ENCODE measurements at places on chromosomes 2 and 18.

GRCh38 chr2:61536180-61536571 is 2.0 kb downstream of the XPO1 start:
- peak; percentile 11 for DNase-seq

DNA sequence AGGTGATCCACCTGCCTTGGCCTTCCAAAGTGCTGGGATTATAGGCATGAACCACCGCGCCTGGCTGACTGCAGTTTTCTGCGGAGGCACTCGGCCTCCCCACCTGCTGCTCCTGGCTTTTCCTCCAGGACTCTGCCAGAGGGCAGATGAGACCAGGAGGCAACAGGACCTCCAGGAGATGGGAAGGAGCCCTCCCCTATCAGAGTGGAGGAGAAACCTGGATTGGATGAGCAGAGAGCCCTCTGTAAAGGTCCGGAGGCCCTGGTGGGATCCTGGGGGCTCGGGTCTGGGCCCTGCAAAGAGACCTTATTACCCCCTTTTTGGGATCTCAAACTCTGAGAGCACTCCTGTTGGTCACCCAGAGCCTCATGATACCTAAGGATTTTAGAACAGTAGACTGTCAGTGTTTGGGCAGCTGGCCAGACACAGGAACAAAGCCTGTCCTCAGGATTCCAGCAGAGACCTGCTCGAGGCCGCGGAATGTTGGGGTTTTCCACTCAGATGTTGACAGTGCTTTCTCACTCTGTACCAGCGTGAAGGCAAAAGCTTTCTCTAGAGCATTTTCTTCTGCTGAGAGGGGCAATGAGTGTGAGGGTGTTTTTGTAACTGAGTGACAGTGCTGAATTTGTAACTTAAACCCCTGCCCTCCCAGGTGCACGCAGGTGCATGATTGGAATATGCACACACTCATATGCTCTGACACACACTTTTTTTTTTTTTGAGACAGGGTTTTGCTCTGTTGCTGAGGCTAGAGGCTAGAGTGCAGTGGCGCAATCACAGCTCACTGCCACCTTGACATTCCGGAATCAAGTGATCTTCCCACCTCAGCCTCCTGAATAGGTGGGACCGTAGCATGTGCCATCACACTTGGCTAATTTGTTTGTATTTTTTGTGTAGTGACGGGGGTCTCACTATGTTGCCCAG is 48.4 kb downstream of the NPPC start:
- DNase-seq = no peak

GRCh38 chr18:47490882-47491281 is 239.4 kb upstream of the SKOR2 start:
- DNase-seq = no peak

DNA sequence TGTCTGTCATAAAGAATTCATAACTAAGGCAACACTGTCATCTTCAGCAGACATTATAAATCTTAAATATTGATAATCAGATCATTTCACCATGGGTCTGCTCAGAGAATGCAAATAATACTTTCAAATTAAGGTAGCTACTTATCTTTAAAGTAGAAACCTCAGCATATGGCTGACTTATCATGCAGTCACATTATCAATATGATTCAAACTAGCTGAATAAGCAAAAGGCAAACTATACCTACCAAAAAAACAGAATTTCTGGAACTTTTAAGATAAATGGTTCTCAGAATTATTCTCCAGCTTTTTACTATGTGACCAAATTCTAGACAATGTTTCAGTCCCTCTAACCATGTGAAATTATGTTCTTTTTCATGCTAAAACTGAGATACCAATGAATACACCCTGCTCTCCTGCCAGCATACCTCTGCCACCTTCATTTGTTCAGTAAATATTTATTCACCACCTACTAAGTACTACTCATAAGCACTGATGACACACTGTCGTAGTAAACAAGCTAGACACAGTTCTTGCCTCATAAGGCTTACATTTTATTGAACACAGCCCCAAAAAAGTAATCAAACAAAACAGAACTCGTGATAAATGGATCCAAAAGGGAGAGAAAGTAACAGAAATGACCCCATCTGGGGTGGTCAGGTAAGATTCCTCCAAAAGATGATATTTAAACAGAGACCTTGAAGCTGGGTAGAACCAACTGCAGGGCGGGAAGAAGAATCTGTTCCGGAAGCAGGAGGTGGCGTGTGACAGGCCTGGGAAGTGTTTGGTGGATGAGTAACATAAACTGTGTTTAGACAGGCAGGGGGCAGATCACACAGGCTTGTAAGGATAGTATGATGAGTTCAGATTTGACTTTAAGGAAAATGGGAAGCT is 17.7 kb downstream of the SPIRE1 start:
- DNase-seq = no peak

DNA sequence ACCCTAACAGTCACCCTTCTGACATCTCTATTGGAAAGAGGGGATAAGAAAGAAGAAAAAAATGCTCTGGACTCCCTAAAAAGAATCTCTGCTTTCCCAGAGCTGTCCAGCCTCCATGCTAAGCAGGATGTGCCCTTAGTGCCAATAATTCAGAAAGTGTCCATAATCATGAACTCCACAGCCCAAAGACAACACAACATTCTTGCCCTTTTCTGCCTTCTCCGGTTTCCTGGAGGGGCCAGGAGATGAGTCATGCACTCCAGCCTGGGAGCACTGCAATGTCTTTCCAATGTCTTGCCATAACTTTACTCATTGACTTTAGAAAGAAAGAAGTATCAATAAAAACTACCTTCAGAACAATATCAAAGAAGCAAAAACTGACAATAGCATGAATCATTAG is 44.0 kb downstream of the KLF7 start:
- no peak for DNase-seq

- no peak for DNase-seq
Observed at GRCh38 chr2:204260901-204261300, 284.4 kb upstream of the PARD3B start.

DNA sequence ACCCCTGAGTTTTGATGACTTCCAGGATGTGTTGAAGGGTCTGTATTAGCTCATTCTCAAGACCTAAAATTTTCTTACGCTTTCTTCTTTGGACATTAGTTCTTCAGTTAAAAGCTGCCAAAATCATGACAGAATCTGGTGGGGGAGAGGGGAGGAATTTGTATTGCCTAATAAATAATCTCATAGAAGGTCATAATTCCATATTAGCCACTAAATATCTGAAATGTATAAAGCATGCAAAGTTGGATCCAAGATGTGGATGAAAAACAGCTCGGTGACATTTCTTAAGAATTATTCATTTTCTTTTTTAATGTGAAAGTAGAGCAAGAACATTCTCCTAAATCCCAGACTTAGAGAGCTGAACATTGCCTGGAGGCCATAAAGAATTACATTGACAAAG is 120.1 kb downstream of the MMADHC start:
- no peak for DNase-seq

DNA sequence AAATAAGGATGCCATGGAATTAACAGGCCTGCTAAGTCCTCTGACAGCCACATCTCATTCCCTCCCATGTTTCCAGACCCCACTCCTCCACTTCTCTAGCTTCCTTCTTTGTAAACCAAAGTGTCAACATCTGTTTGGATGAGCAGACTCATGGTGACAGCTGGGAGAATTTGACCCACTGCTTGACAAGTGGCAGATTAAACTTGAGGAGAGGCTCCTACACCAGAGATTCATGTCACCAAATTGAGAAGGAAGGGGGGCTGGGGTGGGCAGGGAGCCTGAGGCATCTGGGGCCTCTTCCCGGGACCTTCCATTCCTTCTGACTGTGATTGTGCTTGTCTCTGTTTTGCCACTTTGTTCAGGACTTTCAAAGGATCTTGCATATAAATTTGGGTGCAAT is 41.0 kb upstream of the IGFBP5 start:
- DNase-seq = no peak

DNA sequence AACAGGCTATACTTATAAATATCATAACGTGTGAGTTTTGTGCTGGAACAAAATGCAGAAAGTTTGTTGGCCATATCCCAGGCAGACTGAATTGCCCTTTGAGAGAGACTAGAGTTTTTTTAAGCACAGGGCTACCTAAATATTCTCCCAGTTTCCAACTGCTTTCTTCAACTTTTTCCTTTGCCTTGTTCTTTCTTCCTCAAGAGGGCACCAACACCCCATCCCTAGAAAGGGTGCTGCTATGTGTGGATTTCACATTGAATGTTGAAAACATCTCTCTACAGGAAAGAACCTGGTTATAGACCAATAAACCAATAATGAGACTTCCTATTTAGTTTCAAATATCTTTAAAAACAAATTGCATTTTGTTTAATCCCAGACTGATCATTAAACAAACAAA is 87.9 kb downstream of the ICOS start:
- DNase-seq = peak; percentile 30

DNA sequence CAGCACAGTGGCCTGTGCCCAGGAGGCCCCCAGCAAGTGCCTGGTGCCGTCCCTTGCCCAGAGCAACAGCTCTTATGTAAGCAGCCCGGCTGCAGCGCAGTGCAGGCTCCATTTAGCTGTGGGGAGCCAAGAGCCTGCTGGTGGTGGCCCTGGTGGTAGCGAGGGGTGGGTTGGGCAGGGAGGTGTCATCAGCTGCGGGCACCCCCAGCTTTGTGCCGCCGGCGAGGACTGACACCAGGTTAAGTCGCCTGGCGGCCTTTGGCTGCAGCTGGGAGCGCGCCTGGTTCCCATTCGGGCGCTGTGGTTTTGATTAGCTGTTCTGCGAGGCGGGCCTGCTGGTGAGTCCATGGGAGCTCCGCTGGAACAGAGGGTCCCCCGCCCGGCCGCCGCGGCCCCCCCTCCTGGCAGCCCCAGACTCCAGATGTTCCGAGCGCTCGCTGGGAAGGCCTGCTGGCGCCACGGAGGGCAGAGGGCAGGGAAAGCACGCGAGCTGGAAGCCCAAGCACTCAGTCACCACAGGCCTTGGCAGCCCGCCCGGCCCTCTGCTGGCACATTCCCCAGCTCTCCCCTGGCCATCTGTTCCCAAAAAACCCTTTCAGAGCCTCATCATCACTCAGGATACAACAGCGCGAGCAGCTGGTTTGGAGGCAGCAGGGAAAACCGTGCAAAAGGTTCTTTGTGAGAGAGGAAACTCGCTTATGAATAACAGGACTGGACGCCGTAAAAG is 18.4 kb downstream of the ATOH8 start:
- no peak for DNase-seq

- no peak for DNase-seq
Observed at GRCh38 chr2:3386448-3386958, 7.0 kb downstream of the TRAPPC12 start.

GRCh38 chr2:222322236-222322635 is 23.4 kb upstream of the PAX3 start:
- no peak for DNase-seq

GRCh38 chr2:239724194-239724849 is 300.8 kb downstream of the NDUFA10 start:
- DNase-seq = no peak

DNA sequence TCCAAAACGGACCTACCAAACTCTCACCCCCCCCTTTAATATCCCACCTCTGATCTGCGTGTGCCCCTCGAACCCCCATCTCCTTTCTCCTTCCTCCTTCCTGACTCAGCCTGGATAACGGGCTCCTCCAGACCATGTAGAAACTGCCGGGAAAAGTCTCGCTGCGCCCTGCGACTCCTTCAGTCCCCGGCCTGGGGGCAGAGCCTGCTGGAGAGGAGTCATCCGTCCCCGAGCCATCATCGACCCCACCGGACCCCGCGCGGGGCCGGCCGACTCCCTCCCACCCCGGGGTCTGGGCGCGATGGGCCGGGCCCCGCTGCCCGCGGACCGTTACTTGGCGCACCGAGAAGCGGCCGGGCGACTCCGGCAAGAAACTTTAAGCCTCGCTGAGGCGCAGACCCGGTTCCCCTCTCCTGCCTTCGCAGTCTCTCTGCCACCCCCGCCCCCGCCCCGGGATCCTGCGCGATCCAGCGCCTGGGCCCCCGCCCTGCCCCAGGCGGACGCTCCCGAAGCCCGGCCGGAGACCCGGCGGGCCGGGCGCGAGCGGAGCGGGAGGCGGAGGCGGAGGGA is 3.4 kb downstream of the ZEB2 start:
- no peak for DNase-seq

GRCh38 chr2:129492548-129492947 is 486.9 kb upstream of the RAB6C start:
- no peak for DNase-seq

DNA sequence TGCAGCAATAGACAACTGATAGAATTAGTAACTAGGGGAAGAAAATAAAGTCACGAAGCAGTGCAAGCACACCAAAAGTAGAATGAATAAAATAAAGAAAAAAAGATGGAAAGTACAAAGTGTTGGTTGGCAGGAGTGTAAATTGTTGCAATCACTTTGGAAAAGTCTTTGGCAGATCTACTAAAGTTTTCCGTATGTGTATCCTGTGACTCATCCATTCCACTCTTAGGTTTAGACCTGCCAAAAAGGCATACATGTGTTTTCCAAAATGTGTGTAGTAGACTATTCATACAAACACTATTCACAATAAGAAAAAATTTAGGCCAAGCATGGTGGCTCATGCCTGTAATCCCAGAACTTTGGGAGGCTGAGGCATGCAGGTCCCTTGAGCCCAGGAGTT is 282.1 kb upstream of the FSIP2 start:
- DNase-seq = no peak

- DNase-seq = no peak
Observed at GRCh38 chr2:39435234-39435633, 1.9 kb downstream of the MAP4K3 start.

- DNase-seq = no peak
Observed at GRCh38 chr18:4357579-4357978, 97.5 kb downstream of the DLGAP1 start.

- DNase-seq = no peak
Observed at GRCh38 chr18:25895518-25895917, 194.9 kb downstream of the SS18 start.

DNA sequence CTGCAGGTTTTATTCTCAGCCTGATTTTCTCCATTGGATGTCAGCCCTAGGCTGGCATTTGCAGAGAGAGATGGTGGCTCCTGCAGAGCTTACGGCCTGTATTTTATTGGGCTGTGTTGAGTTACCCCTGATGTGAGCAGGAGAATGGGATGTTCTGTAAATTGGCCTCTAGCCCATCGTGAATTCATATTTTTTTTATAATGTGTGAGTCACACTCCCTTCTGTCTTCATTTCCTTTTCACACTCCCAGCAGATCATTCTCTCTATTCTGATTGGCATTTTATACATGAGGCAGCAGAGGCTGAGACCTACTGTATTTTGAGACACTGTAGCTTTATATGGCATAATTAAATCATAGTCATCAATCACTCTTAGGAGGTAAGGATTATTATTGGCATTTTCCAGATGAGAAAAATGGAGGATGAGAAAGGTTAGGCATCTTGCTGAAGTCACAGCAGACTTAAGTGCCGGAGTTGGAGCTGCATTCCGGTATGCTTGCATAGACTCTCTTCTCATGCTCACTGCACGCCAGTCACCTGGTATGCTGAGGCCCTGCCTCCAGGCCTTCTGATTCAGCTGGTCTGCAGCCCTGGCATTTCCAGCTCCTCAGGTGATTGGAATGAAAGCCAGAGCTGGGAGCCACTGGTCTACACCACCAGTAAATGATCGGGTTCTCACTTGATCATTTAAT is 142.4 kb downstream of the NEDD4L start:
- DNase-seq = no peak

- no peak for DNase-seq
Observed at GRCh38 chr18:10928772-10929373, 220.5 kb downstream of the PIEZO2 start.

GRCh38 chr2:9085353-9085752 is 81.9 kb upstream of the MBOAT2 start:
- DNase-seq = no peak

GRCh38 chr2:26922405-26923188 is 47.8 kb upstream of the MAPRE3 start:
- peak; percentile 39 for DNase-seq
